Activated CD4-positive, alpha-beta memory T cell treated with anti-CD3 and anti-CD28 coated beads, Interleukin-2, amount 10 ng/mL, durations not matched to agents 7 days and 5 days (primary cell): ENCODE measurements at places on chromosomes 16 and 17. TPM values are rescaled to one million over a fixed set of nuclear protein-coding genes. Genes with fewer than 3 reads are reported as not detected.

The NRN1L gene
- 1.3 TPM for total RNA-seq

- peaks cover 8% of the 10 kb centered on the region for H3K27me3 ChIP-seq
- peaks cover 14% of the 10 kb centered on the region for H3K4me1 ChIP-seq
These were observed 34.4 kb upstream of the PRKCB start for GRCh38 chr16:23801378-23801777.

GRCh38 chr17:10600571-10600970 lies 51.1 kb upstream of the MYH2 start:
- no peak overlapping the region for H3K4me3 ChIP-seq
- peaks cover 3% of the 10 kb centered on the region for H3K27me3 ChIP-seq
- H3K36me3 ChIP-seq, result no peaks in the 10 kb centered on the region
- no peak for DNase-seq
- H3K27ac ChIP-seq, result no peak overlapping the region

DNA sequence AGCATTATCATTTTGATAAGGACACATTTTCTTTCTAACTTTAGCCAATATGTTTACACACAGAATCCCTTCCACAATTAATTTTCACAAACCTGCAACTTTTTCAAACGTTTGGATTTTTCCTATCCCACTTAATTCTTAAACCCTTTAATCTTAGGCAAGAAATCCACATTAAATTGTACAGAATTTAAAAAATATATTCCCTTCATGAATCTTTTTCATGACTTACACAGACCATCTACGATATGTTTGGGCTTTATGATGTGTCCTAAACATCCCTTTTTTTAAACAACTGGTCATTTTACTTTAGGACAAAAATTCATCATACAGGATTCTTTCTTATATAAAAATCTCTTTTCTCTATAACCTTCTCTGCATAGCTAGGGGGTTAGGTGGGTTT lies 241.5 kb upstream of the CNTNAP4 start:
- no peaks in the 10 kb centered on the region for H3K36me3 ChIP-seq
- no peak for DNase-seq

- no peak overlapping the region for H3K4me3 ChIP-seq
- no peaks in the 10 kb centered on the region for H3K27me3 ChIP-seq
- no peak overlapping the region for H3K27ac ChIP-seq
- no peak for DNase-seq
- H3K36me3 ChIP-seq, result no peaks in the 10 kb centered on the region
These were observed 2.0 kb upstream of the TVP23A start for GRCh38 chr16:10820546-10820945.

GRCh38 chr17:45316434-45317110 lies at the start of gene MAP3K14:
Gene MAP3K14, minus strand, starts transcription at chr17:45317020. Its CDS starts 26,275 bp downstream, at chr17:45290745.
- peak within 1 kb of the TSS; percentile 86 for H3K4me3 ChIP-seq
- H3K27ac ChIP-seq, result peak within 1 kb of the TSS; percentile 93
- peak; percentile 74 for DNase-seq
- no peaks in the 10 kb centered on the region for H3K27me3 ChIP-seq
